Fibroblast of gingiva (primary cell): ENCODE measurements at places on chromosomes 7 and 10.
A peak's percentile ranks its signal among the peaks of the same experiment; 100 is the strongest.

- no peak for DNase-seq
Observed at GRCh38 chr7:153430931-153431330, 621.3 kb upstream of the DPP6 start.

DNA sequence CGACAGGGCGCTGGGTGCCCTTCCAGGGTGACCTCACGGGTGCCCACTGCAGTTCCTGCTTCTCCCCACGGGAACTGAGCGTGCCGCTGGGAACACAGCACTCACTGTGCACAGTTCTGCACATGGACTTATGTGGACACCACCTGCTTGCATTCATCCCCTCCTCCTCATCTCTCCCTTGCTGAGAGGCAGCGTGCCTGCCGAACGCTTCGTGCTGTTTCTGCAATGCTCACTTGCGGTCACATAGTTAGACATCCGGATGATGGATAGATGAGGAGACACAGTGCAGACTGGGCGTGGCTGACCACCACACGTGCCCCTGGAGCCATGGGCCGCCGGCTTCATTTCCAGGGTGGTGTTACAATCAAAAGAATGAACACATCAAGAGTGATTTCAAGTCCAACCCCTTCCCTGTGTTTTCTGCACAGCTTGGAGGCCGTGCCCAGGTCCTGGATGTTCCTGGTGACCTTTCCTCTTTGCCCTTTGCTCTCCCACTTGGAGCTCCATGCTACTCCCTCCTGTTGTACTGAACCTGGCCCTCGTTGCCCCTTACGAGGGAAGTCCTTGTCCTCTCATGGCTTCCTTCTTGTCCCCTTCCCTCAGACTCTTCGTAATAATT lies 119.4 kb downstream of the VIPR2 start:
- no peak for DNase-seq

DNA sequence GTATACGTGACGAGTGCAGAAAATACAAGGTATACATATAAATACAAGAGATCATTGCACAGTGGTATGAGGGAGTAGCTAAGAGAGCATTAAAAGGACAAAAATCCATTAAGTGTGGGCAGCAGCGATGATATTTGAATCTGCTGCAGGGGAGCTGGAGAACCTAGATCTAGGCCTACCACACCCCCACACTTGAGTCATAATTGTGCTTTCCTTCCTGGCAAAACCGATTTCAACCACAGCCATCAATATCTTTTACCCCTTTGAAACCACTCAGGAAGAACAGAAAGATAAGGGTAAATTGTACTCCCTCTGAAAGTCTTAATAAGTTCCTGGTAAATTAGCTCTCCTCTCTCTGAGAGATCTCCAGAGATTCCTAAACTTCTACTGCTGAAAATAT lies 345.0 kb downstream of the SORCS1 start:
- no peak for DNase-seq

- no peak for DNase-seq
Observed at GRCh38 chr7:41297166-41297565, 405.7 kb downstream of the INHBA start.

DNA sequence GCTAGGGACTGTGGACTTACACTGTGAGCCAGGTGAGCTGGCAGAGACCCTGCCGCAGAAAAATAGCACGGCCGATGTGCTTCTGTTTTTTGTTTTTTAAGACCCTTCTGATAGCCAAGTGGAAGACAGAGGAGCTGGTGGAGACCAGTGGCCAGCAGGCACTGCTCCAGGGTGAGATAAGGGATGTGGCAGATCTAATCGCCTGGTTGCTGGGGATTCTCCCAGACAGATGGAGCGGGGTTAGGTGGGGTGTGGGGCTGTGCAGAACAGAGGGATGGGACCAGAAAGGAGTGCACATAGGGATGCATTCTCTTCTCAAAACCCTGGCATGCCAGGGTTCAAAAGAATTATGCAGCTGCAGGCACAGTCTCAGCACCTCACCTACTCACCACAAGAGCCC lies 82.2 kb downstream of the VOPP1 start:
- DNase-seq: no peak

GRCh38 chr10:35882422-35883150 lies 240.5 kb upstream of the FZD8 start:
- no peak for DNase-seq

DNA sequence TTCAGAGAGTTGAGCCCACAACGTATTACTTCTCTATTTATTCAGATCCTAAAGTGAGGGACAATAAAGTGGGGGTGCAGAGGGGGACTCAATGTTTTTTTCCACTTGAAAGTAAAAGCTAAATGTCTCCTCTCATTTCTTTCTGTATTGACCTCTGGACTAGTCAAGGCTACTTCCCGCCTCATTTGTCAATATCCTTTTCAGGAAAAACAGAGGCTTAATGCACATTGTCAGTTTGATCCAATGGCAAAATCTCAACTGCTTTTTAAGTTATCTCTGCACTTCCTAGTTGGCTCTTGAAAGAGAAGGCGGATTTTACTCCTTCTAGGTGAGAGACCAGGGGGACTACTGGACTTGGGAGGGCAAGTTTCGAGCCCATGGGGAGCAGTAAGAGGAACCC lies 56.4 kb downstream of the HIPK2 start:
- no peak for DNase-seq

- DNase-seq: no peak
Observed at GRCh38 chr10:85175635-85176034, 847.2 kb downstream of the CCSER2 start.

- DNase-seq: peak; percentile 43
Observed at GRCh38 chr10:86969421-86970041, 1.2 kb downstream of the ADIRF start.

GRCh38 chr7:112449353-112449752 lies 907 bp upstream of the IFRD1 start:
- no peak for DNase-seq

DNA sequence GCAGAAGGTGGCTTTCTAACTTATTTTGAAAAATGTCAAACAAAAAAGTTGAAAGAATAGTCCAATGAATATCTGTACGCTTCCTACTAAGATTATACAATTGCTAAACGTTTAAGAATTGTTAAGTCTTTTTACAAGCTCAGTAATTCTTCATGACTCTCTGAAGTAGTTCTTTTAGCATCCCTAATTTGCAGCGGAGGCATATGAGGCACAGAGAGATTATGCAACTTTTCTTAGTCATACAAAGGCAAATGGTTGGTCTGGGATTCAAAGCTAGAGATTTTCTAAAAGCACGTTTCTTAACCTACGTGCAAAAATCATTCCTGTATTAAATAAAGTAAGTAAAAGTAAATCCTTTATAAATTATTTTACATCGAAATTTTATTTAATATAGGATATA lies 254.2 kb downstream of the MAGI2 start:
- no peak for DNase-seq

GRCh38 chr10:127276794-127277462 lies 80.5 kb upstream of the INSYN2A start:
- no peak for DNase-seq

GRCh38 chr10:105769248-105770184 lies 1128.4 kb downstream of the SORCS3 start:
- DNase-seq: no peak

DNA sequence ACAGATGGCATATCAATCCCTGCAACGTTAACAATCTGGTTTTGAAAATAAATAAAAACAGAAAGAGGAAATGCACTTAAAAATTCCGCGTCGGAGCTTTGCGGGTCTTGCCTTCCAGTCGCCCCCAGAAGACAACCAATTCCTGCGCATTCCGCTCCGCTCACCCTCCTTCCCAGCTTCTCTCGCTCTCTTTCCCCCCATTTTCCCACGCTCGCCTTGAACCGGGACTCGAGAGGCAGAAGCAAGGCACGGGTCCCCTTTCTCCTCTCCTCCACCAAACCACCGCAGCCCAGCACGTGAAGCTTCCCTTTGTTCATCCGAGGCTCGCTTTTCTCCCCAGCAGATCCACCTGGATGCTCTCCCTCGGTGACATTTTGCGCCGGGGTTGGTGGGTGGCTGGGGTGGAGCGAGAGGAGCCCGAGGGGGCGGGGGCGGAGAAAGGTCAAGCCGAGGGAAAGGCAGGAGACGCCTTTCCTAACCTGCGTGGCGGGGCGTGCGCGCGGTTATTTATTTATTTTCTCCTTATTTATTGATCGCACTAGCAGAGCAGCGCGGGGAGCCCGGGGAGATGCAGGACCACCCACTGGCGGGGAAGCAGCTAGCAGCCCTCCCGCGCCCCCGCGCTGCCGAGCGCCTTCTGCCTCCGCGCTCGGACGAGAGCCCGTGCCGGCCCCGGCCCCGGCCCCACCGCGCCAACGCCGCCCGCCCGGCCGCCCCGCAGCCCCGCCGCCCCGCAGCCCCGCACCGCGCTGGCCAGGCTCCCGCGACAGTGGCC lies at the start of gene KCND2:
Gene KCND2, plus strand, starts transcription at position 475 of the 775 bp plus-strand sequence.
- DNase-seq: no peak
